ENCODE measurements at places on chromosomes 13 and 19.

DNA sequence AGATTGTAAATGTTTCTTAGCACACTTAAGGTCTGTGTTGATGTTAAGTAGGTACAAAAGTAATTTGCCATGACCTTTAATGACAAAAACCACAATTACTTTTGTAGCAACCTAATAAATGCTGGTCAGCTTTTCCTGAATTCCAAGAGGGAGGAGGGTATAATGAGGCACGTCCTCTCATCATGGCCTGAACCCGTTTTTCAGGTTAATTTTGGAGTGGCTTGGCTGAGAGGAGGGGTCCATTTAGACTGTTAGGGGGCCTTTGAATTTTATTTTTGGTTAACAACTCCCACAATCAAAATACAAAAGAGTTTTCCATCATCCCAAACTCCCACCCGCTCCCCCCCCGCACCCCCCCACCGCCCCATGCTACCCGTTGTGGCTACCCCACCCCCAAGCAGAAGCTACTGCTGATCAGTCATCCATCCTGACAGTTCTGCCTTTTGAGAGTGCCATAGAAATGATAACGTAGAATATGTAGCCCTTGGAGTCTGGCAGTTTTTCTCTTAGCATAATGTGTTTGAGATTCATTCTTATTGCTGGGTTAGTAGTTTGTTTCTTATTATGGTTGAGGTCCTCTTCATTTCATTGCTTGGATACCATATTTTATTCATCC is 14.4 kb upstream of the PLEKHF1 start:
- no peak for DNase-seq

DNA sequence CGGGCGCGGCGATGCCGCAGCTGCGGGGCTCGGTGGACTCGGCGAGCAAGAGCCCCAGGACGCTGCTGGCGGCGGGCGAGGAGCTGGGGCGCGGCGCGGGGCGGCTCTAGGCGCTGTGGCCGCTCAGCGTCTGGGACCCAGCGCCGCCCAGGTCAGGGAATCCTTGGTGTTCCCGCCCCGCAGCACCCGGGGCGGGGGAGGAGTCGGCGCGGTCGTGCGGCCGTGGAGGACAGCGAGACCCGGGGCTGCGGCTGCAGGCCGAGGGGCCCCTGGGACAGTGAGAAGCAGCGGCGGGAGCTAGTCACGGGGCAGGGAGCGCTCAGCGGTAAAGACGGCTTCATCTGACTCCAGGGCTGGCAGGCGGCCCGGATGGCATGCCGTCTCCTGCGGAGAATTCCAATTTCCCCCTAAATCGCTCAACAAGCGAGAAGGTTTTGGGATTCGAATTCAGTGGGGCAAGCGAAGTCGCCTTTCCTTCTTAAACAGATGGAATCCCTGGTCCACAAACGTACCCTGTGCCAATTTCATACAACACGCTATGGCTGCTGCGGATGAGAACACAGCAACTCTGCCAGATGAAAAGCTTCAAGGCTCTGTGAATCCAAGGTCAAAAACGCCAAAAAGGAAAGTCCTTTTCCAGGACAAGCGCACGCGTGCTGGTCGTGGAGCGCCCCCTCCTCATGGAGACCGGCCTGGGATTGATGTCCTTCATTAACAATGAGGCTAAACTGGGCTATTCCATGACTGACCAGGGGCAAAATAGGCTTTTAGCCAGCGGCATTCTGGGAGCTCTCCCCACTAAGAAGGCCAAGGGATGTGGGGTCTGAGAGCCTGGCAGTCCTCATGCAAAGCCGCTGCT is 4.2 kb upstream of the ZSCAN4 start:
- peak; percentile 51 for DNase-seq

GRCh38 chr19:2197270-2197669 is 33.5 kb downstream of the DOT1L start:
- DNase-seq: no peak

- DNase-seq: no peak
Observed at GRCh38 chr13:60869225-60869624, 472.2 kb downstream of the TDRD3 start.

Data from large intestine (tissue), 12 donors.